H1 (cell line): ENCODE measurements at places on chromosomes 12 and 14.

DNA sequence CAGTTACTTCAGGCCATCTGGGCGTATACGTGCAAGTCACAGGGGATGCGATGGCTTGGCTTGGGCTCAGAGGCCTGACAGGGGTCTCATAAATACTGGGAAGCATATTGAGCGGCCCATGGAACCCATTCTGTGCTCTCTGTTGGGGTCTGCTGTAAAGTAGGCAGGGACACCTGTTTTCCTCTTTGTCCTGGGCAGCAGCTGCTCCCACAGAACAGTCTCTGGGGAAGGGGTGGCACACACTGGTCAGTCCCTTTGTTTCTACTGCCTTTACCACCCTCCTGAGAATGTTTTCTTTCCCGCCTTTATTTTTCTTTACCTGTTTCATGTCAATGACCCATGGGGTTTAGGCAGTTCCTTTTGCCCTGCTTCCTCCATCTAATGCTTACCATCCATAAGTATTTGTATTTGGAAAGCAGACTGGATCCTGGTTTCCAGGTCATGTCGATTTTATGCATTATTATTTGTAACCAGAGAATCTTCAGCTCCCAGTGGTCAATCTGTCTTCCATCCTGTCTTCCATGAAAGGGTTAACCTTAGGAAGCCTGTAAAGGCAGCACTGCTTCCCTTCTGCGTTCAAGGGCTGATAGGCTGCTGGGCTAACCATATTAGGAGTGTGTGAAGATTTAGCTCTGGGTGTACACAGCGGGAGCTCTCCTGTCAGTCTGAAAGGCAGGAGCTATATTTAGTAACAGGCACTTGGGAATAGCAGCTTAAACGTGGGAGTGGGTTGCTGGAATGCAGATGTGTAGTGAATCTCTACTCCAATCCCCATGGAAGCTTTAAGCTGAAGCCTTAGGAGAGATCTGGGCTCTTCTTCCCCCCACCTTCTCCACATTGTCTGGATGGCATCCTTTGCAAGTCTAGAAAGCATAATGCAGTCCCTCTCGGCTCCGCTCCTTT lies 124.0 kb downstream of the DYRK2 start:
- no peaks in the 10 kb centered on the region for H3K36me3 ChIP-seq
- H3K27ac ChIP-seq: peak overlapping the region; percentile 65; the same call in 1 of the 2 replicates
- 0 out of 2 replicates have a peak overlapping the region, but pooled peaks have one; percentile 1 for H3K4me3 ChIP-seq
- DNase-seq: peak; percentile 58

DNA sequence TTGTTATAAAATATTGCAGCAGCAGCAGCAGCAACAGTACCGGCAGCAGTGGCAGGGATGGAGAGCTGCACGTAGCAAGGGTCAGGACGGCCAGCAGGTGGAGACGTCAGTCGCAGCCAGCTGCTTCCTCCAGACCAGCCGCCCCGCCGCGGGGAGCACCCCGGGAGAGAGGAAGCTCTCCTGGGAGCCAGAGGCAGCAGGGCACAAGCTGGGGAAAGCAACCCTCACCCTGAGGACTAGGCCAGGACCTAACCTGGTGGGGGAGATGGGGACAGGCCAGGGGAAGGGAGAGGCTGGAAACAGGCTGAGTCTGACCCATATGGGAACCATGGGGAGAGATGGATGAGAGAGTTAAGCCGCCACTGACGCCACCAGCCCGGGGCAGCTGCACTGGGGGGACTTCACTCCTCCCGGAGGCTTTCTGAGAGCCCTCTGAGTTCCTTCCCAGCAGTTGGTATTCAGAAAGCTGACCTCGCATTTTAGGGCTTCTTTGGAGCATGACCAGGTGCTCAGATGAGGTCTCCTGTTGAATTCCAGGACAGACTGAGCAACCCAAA lies 56.3 kb downstream of the SPTB start:
- H3K27me3 ChIP-seq: no peaks in the 10 kb centered on the region
- no peaks in the 10 kb centered on the region for H3K36me3 ChIP-seq
- H3K4me1 ChIP-seq: peaks cover 13% of the 10 kb centered on the region; the same call in 1 of the 2 replicates
- H3K27ac ChIP-seq: no peak overlapping the region
- DNase-seq: peak; percentile 86

GRCh38 chr14:94394025-94394493 lies 5.7 kb upstream of the SERPINA1 start:
- H3K36me3 ChIP-seq: no peaks in the 10 kb centered on the region
- no peaks in the 10 kb centered on the region for H3K27me3 ChIP-seq
- H3K27ac ChIP-seq: no peak overlapping the region

DNA sequence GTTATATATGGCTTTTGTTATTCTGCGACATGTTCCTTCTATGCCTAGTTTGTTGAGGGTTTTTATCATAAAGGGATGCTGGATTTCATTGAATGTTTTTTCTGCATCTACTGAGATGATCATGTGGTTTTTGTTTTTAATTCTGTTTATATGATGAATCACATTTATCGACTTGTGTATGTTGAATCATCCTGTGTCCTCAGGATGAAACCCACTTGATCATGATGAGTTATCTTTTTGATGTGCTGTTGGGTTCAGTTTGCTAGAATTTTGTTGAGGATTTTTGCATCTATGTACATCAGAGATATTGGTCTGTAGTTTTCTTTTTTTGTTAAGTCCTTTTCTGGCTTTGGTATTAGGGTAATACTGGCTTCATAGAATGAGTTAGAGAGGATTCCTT lies 291.2 kb downstream of the AKAP6 start:
- no peaks in the 10 kb centered on the region for H3K4me1 ChIP-seq
- H3K4me3 ChIP-seq: no peak overlapping the region
- DNase-seq: no peak

GRCh38 chr14:24051176-24051788 lies 527 bp upstream of the CARMIL3 start:
- peak; percentile 77 for DNase-seq
- no peaks in the 10 kb centered on the region for H3K36me3 ChIP-seq
- peaks cover 10% of the 10 kb centered on the region for H3K4me1 ChIP-seq
- H3K27me3 ChIP-seq: no peaks in the 10 kb centered on the region
- H3K4me3 ChIP-seq: peak overlapping the region; percentile 79

GRCh38 chr12:77236066-77236465 lies 170.7 kb upstream of the E2F7 start:
- no peaks in the 10 kb centered on the region for H3K36me3 ChIP-seq
- no peak overlapping the region for H3K27ac ChIP-seq
- no peaks in the 10 kb centered on the region for H3K27me3 ChIP-seq
- H3K4me3 ChIP-seq: no peak overlapping the region

DNA sequence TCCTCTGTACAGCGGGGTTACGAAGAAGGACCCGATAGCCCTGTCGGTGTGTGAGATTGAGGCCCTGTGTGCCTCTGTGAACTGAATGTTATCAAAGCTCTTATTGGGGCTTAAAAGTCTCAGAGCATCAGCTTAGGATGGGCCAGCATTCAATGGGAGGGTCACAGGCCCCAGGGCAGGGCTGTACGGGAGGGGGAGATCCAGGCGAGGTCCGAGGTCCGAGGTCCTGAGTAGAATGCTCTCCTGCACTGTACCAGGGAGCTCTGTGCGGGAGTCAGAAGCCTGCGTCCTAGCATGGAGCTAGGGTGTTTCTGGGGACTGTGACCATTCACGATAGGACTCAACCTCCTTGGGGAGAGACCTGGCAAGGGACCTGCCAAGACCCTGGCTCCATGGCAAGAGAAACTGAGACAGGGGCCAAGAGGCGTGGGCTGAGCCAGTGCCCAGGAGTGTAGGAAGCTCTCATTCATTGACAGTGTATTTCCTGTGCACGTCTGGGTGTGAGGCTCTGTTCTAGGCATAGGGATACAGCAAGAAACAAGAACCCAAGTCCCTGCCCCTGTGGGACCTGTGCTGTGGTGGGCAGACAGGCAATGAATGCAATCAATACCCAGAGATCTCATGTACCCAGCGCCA lies 12.0 kb upstream of the FAM181A start:
- H3K4me3 ChIP-seq: no peak overlapping the region
- no peak overlapping the region for H3K27ac ChIP-seq
- no peaks in the 10 kb centered on the region for H3K27me3 ChIP-seq
- no peaks in the 10 kb centered on the region for H3K4me1 ChIP-seq

GRCh38 chr12:108570743-108571608 lies 8.6 kb downstream of the ISCU start:
- no peak for DNase-seq
- no peak overlapping the region for H3K4me3 ChIP-seq
- peaks cover 11% of the 10 kb centered on the region for H3K36me3 ChIP-seq
- no peak overlapping the region for H3K27ac ChIP-seq
- no peaks in the 10 kb centered on the region for H3K27me3 ChIP-seq

DNA sequence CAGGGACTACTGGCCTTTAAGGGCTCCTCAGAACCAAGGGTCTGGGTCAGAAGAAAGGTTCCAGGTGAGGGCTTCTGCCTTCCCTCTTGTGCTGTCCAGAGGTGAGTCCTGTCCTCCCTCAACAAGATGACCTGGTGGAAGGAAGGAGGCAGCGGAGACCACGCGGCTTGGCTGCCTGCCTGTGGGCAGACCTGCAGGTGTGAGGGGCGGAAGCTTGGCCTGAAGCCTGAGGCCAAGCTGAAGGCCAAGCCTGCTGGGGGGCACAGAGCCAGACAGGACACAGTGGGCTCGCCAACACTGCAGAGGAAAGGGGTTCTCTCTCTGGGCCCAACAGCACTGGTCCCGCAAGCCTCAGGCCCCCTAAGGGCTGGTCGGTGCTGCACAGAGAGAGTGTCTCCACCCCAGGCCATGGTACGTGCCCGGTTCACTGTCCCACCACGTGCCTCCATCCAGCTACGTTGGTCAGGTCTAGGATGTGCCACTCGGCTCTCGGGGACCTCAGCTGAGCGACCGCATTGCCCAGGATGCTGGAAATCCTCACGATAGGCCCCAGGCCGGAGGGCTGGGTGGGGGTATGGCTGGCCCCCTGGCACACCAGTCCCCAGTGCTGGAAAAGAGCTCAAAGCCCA lies 170.0 kb upstream of the PRMT8 start:
- DNase-seq: no peak
- H3K36me3 ChIP-seq: no peaks in the 10 kb centered on the region
- H3K27me3 ChIP-seq: no peaks in the 10 kb centered on the region
- no peak overlapping the region for H3K4me3 ChIP-seq
- no peak overlapping the region for H3K27ac ChIP-seq

GRCh38 chr14:85063747-85064146 lies 466.2 kb upstream of the FLRT2 start:
- H3K27me3 ChIP-seq: no peaks in the 10 kb centered on the region
- no peak overlapping the region for H3K27ac ChIP-seq
- DNase-seq: no peak
- no peaks in the 10 kb centered on the region for H3K36me3 ChIP-seq
- no peak overlapping the region for H3K4me3 ChIP-seq
- H3K4me1 ChIP-seq: no peaks in the 10 kb centered on the region

GRCh38 chr14:92922883-92923743 lies at the start of gene CHGA:
TSS of gene CHGA (plus strand) at chr14:92923150. CDS start at chr14:92923360, 210 bp downstream.
- peak; percentile 31 for DNase-seq
- no peaks in the 10 kb centered on the region for H3K36me3 ChIP-seq
- no peak within 1 kb of the TSS for H3K27ac ChIP-seq
- peaks cover 5% of the 10 kb centered on the region; the same call in 1 of the 2 replicates for H3K27me3 ChIP-seq
- peak within 1 kb of the TSS; percentile 79 for H3K4me3 ChIP-seq

GRCh38 chr12:7709969-7710675 lies 1.1 kb upstream of the DPPA3 start:
- no peaks in the 10 kb centered on the region for H3K27me3 ChIP-seq
- H3K36me3 ChIP-seq: no peaks in the 10 kb centered on the region
- no peak for DNase-seq
- H3K27ac ChIP-seq: no peak overlapping the region
- H3K4me1 ChIP-seq: peaks cover 8% of the 10 kb centered on the region

- H3K27ac ChIP-seq: no peak overlapping the region
- no peak overlapping the region for H3K4me3 ChIP-seq
- no peak for DNase-seq
- no peaks in the 10 kb centered on the region for H3K4me1 ChIP-seq
Observed at GRCh38 chr12:69984241-69984640, 159.2 kb downstream of the MYRFL start.

- H3K4me3 ChIP-seq: no peak overlapping the region
- H3K27ac ChIP-seq: no peak overlapping the region
- no peaks in the 10 kb centered on the region for H3K27me3 ChIP-seq
- H3K4me1 ChIP-seq: no peaks in the 10 kb centered on the region
Observed at GRCh38 chr12:84842406-84843013, 70.1 kb downstream of the SLC6A15 start.

DNA sequence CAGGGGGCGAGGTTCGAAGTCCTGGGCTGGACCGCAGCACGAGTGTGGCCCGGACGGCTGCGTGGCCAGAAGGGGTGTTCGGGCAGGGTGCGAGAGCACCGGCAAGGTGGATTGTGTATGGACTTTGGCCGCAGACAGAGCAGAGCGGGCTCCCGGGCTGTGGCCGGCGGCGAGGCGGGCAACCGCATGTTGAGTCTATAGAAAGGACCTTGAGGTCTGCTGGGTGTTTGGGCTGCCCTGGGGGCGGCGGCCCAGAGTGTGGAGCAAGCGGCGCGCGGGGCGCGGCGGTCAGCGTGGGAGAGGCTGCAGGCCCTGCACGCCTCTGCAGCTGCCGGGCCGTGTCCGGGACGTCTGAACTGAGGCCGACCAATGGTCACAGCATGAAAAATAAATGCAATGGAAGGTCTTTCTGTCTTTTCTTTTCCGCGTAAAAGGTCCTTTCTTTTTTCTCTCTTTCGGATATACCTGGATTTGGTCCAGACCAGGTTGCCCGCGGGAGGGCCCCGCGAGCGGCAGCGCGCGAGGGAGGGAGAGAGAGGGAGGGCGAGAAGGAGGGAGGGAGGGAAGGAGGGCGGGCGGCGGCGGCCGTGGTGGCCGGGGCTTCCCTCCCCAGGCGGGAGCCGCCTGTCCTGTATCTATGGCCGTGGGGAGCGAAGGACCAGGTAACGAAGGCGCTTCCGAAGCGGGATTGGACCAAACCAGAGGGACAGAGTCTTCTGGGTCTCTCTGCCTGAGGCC lies 5.5 kb upstream of the HOXC9 start:
- H3K4me1 ChIP-seq: no peaks in the 10 kb centered on the region; the same call in none of the 2 replicates
- no peak overlapping the region for H3K4me3 ChIP-seq
- H3K36me3 ChIP-seq: no peaks in the 10 kb centered on the region

DNA sequence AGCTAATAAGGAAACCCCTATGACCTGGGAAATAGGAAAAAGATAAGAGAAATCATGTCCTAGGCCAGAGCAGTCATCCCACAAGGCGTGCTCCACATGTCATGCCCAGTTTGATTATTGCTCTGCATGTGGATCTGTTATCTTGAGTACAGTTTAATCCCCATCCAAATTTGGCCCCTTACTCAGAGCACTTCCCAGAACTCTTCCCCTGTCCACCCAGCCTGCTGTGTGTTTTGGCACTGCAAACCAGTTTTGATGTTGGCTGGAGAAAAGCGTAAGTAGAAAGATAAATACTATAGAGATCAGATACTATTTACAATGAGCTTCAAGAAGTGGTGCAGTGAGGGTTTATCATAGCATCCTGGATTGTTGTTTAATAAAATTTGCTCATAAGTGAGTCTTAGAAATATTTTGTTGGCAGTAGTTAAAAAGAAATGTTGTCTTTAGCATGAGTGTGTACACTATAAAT lies 83.8 kb downstream of the PTPRB start:
- peaks cover 2% of the 10 kb centered on the region for H3K4me1 ChIP-seq
- no peak for DNase-seq
- H3K4me3 ChIP-seq: no peak overlapping the region
- H3K27me3 ChIP-seq: no peaks in the 10 kb centered on the region
- no peaks in the 10 kb centered on the region for H3K36me3 ChIP-seq
